KBM-7 (cell line): ENCODE measurements at places on chromosomes 3 and 15.

- DNase-seq: no peak
Observed at GRCh38 chr3:13373975-13374586, 46.0 kb downstream of the NUP210 start.

GRCh38 chr3:69051756-69052471 lies at the start of gene TMF1:
Gene TMF1 (minus strand): TSS chr3:69052333. CDS start chr3:69052086, 247 bp downstream.
- DNase-seq: peak; percentile 99

- no peak for DNase-seq
Observed at GRCh38 chr15:92346063-92346462, 47.6 kb upstream of the ST8SIA2 start.

DNA sequence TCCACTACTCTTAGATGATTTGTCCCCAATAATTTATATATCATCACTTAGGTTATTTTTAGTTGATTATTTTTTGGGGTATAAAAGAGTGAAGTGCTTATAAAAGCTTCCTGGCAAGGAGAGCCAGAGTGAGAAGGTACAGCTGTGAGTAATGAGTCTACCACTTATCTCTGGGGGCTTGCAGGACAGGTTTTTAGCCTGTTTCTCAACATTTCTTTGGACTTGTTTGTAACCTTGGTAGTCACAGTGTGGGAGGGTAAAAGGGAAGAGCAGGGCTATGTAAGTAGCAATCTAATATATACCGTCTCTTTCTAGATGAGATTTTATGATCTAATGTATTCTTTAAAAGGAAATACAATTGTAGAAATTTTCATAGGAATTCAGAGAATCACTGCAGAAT lies 321.3 kb upstream of the GOLIM4 start:
- no peak for DNase-seq

GRCh38 chr15:92647467-92648163 lies 8.0 kb downstream of the FAM174B start:
- no peak for DNase-seq

DNA sequence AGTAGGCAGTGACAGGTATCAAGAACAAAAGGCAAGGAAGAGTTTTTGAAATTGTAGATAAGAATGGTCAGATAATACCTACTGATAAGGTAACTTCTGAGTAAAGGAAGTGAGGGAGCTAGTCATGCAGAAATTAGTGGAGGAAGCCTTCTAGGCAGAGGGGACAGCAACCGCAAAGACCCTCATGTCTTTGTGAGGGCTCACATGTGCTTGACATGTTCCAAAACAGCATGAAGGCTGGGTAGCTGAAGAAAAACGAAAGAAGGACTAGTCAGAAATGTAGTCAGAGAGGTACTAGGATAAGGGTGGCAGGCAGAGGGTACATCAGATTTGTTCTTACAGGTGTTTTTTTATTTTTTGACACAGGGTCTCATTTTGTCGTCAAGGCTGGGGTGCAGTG lies 5.3 kb downstream of the SIN3A start:
- DNase-seq: peak; percentile 45

DNA sequence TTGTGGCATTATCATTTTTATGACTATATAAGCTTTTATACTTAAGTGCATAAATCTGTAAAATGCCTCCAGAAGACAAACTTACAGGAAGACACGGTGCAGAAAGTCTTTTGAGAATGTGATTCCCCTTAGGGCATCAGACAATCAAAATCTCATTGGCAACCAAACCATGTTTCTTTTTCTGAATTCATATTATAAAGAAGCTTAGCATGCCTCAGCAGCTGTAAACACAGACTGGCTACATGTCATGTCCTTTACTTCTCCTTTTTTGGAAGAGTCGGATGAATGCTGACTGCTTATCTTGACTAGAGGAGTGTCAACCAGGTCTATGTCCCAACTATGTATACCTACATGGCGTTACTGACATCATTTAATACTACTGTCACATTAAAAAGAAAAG lies 150.1 kb downstream of the PLD1 start:
- no peak for DNase-seq

DNA sequence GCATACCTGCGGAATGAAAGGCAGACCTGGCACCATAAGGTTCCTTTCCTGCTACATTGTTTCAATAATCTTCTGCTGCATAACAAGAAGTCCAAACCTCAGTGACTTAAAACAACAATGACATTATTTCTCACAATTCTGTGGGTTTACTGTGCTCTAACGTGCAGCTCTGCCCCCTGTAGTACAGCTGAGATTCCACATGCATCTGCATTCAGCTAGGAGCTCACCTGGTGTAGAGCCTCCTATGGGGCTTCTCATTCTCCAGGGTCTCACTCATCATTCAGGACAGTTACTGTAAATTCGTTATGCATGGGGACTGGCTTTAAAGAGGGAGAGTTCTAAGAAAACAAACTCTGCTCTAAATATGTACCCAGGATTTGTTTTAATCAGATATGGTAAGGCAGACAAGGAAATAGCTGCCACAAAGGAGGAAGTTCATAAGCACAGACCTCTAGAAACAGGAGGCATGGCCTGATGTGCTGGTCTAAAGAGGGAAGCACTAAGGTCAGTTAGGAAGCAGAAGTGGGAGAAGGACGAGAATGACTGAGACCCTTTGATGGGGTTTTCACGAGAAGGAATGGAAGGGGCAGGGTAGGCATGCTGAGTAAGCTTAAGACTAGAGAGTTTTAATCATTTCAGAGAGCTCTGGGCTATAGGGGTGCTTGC lies 347.0 kb downstream of the NEK10 start:
- peak; percentile 53 for DNase-seq

DNA sequence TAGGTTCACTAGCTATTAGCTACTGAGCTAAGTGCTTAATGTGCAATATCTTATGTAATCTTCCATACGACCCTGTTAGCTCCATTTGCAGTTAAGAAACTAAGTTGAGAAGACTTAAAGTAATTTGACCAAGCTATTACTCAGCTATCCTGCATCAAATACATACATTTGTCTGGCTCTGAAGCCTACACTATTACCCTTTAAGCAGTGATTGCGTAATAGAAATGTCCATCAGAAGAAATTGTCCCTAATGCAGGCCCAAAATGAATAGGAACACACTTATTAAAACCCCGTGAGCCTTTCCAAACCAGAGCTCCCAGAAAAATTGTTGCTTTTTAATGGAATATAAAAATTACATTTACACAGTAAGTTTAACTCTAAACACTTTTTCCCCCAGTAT lies 5.3 kb upstream of the MYO1E start:
- no peak for DNase-seq

DNA sequence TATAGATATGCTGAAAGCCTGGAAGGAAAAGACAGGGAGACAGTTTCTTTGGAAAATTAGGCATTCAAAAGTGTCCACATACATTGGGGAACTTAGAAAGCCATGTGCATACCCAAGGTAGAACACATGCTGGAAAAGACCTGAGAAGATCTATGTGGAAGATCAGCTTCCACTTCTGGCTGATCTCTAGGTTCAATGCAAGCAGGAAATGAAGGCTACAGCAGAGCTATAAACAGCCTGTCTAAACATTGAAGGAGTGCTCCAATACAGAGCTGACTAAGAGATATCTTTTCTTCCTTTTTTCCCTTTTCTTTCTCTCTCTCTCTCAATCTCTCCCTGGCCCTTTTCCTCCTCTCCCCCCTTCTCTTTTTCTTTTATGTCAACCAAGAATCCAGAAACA lies 73.6 kb upstream of the TCF12 start:
- no peak for DNase-seq

- peak; percentile 78 for DNase-seq
Observed at GRCh38 chr15:57527382-57528091, 64.2 kb upstream of the MYZAP start.

DNA sequence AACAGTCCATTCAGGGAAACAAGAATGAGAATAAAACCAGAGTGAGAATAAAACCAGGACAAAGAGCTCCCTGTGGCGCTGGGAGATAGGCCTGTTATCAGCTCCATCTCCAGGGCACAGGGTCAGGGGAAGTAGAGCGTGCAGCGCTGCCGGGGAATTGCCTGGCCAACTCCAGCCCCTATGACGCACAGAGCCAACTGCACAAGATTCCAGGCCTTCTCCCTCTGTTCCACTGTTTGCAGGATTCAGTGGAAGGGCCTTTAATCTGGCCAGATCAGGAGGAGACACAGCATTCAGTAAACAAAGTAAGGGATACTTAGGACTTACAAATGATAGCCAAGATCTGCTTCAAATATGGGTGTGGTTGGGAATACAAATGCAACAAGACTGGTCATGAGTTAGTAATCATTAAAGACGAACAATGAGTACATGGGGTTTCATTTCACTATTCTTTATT lies 49.4 kb downstream of the ITGB5 start:
- no peak for DNase-seq

DNA sequence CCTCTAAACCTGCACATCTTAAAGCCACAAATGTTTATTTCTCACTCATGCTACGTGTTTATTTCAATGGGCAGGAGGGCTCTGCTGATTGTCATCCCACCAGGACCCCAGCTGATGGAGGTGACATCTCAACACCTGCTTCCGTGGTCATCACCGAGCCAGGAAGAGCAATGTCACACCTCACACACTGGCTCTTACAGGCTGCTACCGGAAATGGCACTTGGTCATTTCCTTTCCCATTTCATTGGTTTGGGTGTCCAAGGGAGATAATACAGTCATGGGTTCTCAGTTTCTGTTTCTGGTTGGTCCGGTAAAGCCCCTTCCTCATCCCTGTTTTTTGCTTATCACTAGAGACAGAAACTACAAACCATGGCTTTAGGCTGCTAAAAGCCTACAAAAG lies 41.9 kb downstream of the ABHD2 start:
- peak; percentile 30 for DNase-seq

DNA sequence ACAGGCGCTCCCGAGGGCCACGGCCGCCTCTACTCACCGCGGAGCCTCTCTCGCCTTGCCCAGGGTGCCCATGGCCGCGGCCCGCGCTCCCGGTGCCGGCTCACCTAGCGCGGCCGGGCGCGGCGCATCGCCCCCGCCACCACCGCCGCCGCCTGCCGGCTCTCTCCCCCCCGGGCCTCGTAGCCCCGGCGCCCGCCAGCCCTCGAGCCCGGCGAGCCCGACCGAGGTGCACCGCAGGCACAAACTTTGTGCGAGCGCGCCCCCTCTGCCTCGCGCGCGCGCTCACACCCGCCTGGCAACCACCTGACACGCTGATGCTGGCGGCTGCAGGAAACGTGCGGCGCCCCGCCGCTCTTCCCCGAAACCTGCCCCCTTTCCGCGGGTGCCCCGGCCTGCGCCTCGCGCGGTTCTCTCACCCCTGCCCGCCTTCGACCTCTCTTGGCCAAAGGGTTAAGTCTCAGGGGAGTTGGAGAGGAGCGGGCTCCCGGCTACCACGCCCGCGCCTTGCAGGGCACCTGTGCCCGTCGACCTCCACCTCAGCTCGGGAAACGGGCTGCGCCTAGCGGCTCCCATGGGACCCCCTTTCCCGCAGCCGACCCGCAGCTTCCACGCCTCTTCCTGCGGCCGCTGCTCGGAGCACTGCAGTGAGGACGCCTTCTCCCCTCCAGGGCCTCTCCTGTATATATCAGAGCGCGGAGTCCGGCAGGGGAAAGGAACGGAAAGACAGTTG lies at the start of gene RASGRP1:
TSS of gene RASGRP1 (minus strand) at position 258 of the 730 bp plus-strand sequence. CDS start at position 72, 186 bp downstream.
- DNase-seq: peak; percentile 74

DNA sequence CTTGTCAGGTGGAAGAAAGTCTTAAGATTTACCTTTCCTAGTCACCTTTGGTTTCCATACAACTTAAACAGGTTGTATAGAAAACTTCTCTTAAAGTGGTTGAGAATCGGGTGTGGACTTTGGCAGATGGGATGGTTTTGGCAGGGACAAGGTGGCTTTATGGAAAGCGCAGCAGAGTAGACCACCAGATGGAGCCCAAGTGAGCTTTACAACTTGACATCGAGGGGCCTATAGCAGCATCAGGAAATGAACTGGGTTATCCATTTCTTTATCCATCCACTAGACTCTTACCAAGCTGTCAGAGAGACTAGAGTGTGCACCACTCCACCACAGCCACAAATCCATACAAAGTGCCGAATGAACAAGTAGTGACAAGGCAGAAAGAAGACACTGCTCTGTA lies 85.3 kb upstream of the MBNL1 start:
- DNase-seq: peak; percentile 80

- DNase-seq: no peak
Observed at GRCh38 chr3:67808906-67809305, 154.5 kb upstream of the SUCLG2 start.

GRCh38 chr3:30770387-30770786 lies 124.1 kb downstream of the GADL1 start:
- DNase-seq: no peak

DNA sequence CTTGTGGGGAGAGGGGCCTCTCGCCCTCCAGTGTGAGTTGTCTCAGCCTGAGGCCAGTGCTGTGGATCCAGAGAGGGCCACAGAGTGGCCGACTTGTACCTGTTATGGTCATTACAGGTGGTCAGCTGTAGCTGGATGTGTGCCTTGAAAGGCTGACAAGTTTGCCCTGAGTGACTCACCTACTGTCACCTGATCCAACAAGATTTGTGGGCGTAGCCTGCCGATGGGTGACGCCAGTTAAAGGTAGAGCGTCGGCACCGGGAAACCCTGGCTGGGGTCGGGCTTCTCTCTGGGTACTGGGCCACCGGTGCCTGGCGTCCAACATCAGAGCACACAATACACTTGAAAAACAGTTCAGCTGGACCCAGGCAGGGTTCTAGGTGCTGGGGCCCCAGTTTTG lies 2.8 kb upstream of the ISG20 start:
- no peak for DNase-seq

GRCh38 chr15:67350042-67350441 lies 95.5 kb downstream of the IQCH start:
- no peak for DNase-seq

DNA sequence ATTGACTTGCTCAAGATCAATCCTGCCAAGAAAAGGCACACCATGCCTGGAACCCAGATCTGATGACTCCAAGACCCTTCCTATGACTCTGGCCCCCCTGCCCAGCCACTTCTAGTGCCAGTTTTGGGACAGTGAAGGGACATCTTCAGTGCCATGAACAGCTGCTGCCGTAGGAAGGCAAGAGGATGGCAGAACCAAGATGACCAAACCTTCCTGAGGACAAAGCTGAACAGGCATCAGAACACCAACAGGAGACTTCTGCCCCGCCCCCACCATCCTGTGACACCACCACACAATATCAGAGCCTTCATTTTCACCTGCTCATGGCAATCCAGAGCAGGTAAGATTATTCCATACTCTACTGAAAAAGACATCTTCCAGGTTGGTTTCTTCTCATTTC lies 33.0 kb downstream of the ZNF445 start:
- no peak for DNase-seq

GRCh38 chr3:39154280-39155021 lies 1.1 kb upstream of the CSRNP1 start:
- DNase-seq: no peak
